ENCODE measurements at places on chromosomes 5 and 9. TPM values are rescaled to one million over a fixed set of nuclear protein-coding genes. Genes with fewer than 3 reads are reported as not detected.

DNA sequence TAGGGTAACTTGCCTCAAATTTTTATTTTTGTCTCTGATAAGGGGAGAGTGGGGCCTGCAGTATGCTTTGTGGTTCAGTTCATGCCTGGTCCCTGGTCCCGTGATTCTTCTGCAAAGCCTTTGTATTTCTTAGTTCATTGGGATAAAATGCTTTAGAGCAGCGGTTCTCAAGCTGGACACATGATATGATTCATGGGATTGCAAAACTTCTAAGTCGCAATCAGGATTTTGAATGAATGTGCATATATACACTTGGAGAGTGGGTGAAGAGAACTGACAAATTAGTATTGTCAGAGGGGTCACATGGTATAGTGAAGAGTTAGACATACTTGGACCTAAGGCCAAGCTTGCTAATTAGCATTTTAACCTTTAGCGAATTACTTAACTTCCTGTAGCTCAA lies 265.4 kb upstream of the KLF9 start:
- no peak overlapping the region for H3K27ac ChIP-seq
- no peak for DNase-seq
- peaks cover 7% of the 10 kb centered on the region for H3K27me3 ChIP-seq
- H3K4me1 ChIP-seq: no peaks in the 10 kb centered on the region
- H3K4me3 ChIP-seq: no peak overlapping the region
- H3K36me3 ChIP-seq: no peaks in the 10 kb centered on the region

GRCh38 chr5:96903300-96903699 lies 27.0 kb downstream of the ERAP2 start:
- H3K4me1 ChIP-seq: peaks cover 18% of the 10 kb centered on the region
- H3K4me3 ChIP-seq: no peak overlapping the region
- no peaks in the 10 kb centered on the region for H3K27me3 ChIP-seq
- no peak for DNase-seq
- H3K27ac ChIP-seq: no peak overlapping the region

DNA sequence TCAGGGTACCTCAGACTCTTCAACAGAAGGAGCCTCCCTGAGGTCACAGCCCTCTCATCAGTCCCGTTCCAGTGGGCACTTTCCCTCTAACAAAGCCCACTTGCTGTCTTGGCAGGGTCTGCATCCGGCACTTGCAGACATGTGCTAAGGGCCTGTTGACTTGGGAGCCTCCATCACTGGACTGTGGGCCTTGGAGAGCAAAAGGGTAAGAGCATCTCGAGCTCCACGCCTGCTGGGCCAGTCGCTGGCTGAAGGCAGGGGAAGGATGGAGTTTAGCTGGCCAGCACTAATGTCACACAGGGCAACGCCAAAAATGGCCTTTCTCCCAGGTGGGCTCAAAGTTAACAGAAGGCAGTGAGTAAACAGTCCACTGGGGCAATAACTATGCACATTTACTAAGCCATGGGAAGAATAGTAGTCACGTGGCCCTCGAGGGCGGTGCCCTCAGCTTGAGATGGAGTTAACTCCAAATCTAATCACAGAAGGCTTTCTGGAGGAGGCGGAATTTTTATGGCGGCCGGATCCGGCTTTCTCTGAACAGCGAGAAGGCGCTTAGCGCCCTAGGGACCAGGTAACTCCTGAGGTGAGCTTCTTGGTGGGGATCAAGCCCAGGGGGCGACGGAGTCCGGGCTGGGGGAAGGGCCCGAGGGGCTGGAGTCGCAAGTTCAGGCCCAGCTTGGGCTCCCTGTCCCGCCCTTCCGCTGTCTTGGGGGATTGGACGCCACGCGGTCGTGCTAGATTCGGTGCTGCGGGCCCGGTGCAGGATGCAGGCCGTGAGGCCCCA lies 2.0 kb upstream of the NSD1 start:
- H3K27me3 ChIP-seq: no peaks in the 10 kb centered on the region
- H3K36me3 ChIP-seq: peaks cover 20% of the 10 kb centered on the region
- H3K4me1 ChIP-seq: peaks cover 39% of the 10 kb centered on the region
- peak; percentile 17 for DNase-seq
- H3K27ac ChIP-seq: peak overlapping the region; percentile 8
- peak overlapping the region; percentile 8 for H3K4me3 ChIP-seq

GRCh38 chr9:17491780-17492179 lies 87.1 kb upstream of the SH3GL2 start:
- H3K36me3 ChIP-seq: no peaks in the 10 kb centered on the region
- no peaks in the 10 kb centered on the region for H3K27me3 ChIP-seq
- no peak overlapping the region for H3K4me3 ChIP-seq

DNA sequence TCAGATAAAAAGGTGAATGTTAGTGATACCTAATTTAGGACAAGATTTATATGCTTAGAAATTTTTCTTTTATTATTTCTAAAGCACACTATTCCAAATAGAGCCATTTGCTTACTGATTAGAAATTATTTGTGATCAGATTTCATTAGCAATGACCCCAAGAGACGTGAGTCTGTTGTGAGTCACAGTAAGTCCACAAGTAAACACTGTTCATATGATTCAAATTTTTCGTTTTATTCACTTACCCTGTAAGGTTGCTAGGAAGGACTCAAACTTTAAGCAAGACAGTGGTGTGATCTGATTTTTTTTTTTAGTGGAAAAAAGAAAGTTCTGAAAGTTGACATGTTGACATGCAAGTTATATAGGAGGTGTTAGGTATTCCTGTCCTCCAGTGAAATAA lies 1.2 kb downstream of the CARD6 start:
- no peak for DNase-seq
- H3K4me3 ChIP-seq: no peak overlapping the region
- H3K27me3 ChIP-seq: peaks cover 16% of the 10 kb centered on the region
- peaks cover 2% of the 10 kb centered on the region for H3K36me3 ChIP-seq
- peaks cover 6% of the 10 kb centered on the region for H3K4me1 ChIP-seq

DNA sequence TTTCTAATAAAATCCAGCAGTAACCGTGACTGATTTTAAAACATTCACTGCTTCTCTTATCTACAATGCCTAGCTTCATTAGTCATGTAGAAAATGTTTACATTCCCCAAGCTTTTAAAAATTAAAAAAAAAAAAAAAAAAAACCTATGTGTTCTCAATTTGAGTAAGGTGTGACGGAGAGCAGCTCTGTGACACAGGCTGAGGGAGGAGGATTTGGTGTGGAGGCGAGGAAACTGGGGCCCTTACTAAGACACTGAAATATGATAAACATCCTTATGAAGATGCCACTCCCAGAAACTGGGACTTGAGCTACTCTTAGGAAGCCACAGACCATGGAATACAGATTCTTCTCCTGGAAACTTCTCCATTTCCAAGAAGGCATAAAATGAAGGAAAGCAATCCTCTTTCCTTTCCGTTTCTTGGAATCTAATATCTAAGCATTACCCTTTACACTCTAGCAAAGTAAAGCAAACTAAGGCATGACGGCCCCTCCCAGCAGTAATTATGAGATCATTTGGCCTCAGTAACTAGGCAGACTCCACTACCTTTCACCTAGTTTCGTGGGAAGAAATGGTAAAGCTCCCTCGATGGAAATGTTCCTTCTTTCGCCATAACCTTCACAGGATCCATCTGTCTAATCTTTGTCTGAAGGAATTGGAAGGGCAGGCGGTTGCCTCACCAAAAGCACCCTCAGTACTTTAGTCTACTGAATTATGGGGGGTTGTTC lies 23.5 kb downstream of the GRAMD2B start:
- no peak overlapping the region for H3K4me3 ChIP-seq
- peaks cover 76% of the 10 kb centered on the region for H3K4me1 ChIP-seq
- DNase-seq: peak; percentile 82
- H3K27ac ChIP-seq: peak overlapping the region; percentile 86
- H3K36me3 ChIP-seq: peaks cover 17% of the 10 kb centered on the region
- H3K27me3 ChIP-seq: no peaks in the 10 kb centered on the region

- no peaks in the 10 kb centered on the region for H3K4me1 ChIP-seq
- no peaks in the 10 kb centered on the region for H3K27me3 ChIP-seq
- H3K36me3 ChIP-seq: no peaks in the 10 kb centered on the region
- H3K4me3 ChIP-seq: no peak overlapping the region
Measured at GRCh38 chr9:108636013-108636412, 219.8 kb downstream of the ACTL7B start.

DNA sequence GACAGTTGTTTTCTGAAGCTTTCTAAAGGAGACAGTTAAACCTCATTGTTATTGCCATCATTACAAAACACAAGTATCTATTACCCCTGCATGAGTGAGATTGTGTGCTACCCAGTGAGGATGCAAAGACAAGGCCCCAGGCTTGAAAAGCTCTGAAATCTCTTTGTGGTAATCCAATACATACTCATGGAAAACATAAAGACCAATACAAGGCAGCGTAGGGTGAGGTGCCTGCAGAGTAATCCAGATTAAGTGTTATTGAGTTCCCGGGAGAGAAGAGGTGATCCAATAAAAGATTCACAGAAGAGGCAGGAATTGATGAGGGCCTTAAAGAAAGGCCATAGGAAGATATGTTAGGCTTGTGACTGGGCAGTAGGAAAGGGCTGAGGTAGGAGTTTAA lies 150.1 kb downstream of the MEF2C start:
- DNase-seq: no peak
- H3K4me3 ChIP-seq: no peak overlapping the region
- peaks cover 4% of the 10 kb centered on the region for H3K27me3 ChIP-seq
- H3K36me3 ChIP-seq: no peaks in the 10 kb centered on the region
- peaks cover 5% of the 10 kb centered on the region for H3K4me1 ChIP-seq

GRCh38 chr5:54825005-54825404 lies 160.4 kb downstream of the ESM1 start:
- no peak overlapping the region for H3K4me3 ChIP-seq
- H3K4me1 ChIP-seq: no peaks in the 10 kb centered on the region
- no peaks in the 10 kb centered on the region for H3K27me3 ChIP-seq
- DNase-seq: no peak
- H3K36me3 ChIP-seq: no peaks in the 10 kb centered on the region

DNA sequence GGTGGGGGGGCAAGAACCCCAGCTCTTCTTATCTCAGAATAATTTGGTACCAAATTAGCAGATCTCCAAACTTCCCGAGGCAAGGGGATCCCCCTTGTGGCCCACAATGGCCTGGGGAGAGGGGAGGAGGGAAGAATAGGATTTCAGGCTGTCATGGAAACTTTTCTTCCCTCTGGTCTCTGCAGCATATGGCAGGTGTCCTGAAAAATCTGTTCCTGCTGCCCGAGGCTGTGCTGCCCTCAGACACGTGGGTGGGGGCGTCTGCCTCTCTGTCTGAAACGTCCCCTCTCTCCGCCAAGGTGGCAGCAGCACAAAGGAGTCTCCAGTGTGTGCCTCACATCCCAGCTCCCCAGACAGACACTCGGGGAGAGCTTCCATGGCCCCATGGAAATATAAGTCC lies 34.0 kb downstream of the CCNJL start:
- no peaks in the 10 kb centered on the region for H3K36me3 ChIP-seq
- H3K27ac ChIP-seq: no peak overlapping the region
- DNase-seq: no peak
- H3K4me1 ChIP-seq: peaks cover 4% of the 10 kb centered on the region
- H3K4me3 ChIP-seq: no peak overlapping the region

DNA sequence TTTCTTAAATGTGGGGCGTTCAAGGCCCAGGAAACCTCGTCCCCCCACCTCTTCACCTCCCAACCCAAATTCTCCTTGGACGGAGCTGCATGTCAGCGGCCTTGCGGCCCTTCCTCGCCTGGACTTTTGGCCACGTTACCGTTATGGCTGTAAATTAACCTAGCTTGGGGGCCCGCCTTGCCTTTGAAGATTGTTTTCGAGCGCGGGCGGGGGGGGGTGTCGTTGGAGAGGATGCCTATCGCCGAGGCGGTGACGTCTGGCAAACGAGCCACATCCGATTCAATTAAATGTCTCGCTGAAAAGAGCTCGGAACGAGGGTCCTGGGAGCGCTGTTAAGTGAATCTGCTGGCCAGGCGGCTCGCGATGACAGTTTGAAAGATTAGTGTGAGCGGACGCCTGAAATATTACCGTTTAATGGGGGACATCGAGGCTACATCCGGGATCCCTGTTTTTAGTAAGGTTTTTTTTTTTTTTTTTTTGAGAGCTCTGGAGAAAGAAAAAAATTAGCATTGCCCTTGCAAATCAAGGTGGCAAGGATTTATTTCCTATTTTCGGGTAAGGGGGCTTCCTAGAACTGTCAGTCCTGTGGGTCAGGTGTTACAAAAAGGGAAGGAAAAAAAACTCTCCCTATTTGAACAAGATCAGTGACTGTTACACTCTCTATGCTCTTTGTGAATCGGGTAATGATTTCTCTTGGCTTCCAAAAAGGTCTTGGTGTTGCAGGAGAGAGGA lies 2.3 kb upstream of the NKX2-5 start:
- H3K4me3 ChIP-seq: no peak overlapping the region
- no peak overlapping the region for H3K27ac ChIP-seq
- no peaks in the 10 kb centered on the region for H3K36me3 ChIP-seq

GRCh38 chr5:5738797-5739489 lies 316.5 kb downstream of the ICE1 start:
- H3K36me3 ChIP-seq: no peaks in the 10 kb centered on the region
- peaks cover 7% of the 10 kb centered on the region for H3K27me3 ChIP-seq

DNA sequence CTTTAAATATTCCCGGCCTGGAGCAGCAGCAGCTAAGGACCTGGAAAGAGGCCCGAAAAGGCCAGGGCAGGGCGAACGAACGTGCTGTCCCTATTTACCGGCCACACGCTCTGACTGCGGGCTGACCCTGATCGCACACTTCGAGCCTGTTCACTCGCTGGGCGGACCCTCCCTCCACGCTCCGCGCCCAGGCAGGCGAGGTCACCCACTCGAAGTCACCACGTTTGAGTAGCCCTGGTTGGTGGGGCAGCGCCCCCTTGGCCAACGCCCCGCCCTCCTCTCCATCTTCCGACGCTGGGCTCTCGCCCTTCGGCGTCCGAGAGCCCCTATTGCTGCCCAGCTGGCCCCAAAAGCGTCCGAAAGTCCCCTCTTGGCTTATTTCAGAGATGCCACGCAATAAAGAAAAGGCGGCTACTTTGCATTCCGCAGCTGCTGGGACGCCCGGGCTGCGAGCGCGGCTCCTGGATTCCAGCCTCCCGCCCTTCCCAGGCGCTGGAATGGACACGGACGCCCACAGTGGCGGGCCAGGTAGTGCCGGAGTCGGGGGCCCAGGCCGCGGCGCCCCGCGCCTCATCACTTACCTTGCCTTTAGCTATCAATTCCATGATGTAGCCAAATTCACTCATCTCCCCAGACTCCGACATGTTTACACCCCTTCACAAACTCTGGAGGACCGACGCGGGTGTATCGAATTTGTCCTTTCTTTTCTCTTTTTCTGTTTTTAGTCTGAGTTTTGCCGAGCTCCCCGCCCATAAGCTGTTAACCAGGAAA lies 9.9 kb upstream of the TRIM36 start:
- H3K4me3 ChIP-seq: peak overlapping the region; percentile 74
- H3K27me3 ChIP-seq: peaks cover 65% of the 10 kb centered on the region
- no peaks in the 10 kb centered on the region for H3K36me3 ChIP-seq
- H3K4me1 ChIP-seq: peaks cover 11% of the 10 kb centered on the region
- no peak for DNase-seq
- no peak overlapping the region for H3K27ac ChIP-seq

- H3K4me1 ChIP-seq: no peaks in the 10 kb centered on the region
- no peaks in the 10 kb centered on the region for H3K27me3 ChIP-seq
- no peak overlapping the region for H3K27ac ChIP-seq
- DNase-seq: no peak
Measured at GRCh38 chr5:106307265-106307664, 1363.5 kb downstream of the EFNA5 start.

The NRG2 gene
- 0.11 TPM for total RNA-seq

The OR1Q1 gene
- not detected for total RNA-seq

The BTNL3 gene
- total RNA-seq: not detected

The LECT2 gene
- total RNA-seq: not detected

Data from activated CD8-positive, alpha-beta T cell treated with anti-CD3 and anti-CD28 coated beads for 36 hours (primary cell).